Epithelial cell of proximal tubule (primary cell): ENCODE measurements at places on chromosomes 6 and 20.

DNA sequence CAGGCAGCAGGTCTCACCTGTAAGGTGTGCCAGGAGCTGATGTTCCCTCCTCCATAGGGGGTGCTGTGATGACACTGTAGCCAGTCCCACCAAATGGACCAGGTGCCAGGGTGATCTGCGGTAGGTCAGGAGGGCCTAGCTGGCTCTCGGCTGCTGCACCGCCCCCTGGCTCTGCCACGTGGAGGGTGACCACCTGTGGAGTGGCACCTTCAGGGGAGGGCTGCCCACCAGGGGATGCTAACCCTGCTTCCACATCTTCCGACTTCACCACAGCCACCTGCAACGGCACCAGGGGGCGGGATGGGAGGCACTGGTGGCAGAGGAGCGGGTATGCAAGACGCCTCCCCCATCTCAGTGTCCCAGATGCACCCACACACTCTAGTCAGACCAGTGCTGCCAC lies 18.3 kb downstream of the ZNF335 start:
- no peak for DNase-seq

- DNase-seq: no peak
Observed at GRCh38 chr6:148677594-148678476, 69.0 kb upstream of the UST start.

DNA sequence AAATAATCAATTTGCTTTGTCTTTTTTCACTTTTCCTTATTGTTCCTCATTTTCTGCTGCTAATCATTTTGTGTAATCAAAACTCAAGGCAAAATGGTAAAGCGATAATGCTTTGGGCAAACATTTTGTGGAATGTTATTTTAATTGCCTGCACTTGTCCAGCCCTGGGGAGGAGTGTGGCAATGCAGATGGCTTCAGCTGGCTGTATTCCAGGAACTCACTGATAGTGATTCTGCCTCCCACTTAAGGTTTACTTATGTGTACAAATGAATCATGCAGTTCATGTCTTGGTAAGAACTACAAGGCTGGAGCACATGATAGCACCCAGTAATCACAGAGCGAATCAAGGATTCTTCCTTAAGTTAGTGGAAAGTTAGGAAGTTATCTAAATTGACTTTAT lies 107.8 kb downstream of the COL19A1 start:
- peak; percentile 68 for DNase-seq

GRCh38 chr6:36600564-36601146 lies 6.5 kb downstream of the SRSF3 start:
- no peak for DNase-seq

DNA sequence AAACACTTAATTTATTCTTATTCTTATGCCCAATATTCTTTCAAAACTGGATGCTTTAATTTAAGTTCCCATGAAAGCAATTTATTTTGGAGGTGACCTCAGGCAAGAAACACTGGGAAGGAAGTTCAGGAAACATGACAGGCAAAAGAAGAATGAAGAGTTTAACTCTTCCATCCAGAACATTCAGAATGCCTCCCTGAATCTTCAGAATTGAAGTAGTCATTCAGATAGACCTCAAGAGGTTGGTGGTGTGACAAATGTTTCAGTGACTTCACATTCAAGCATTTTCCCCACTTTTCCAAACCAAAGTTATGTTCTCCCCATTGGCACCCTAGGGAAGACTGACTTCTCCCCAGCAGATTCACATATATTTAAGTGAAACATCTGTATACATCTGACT lies 110.5 kb downstream of the HAO1 start:
- DNase-seq: no peak

DNA sequence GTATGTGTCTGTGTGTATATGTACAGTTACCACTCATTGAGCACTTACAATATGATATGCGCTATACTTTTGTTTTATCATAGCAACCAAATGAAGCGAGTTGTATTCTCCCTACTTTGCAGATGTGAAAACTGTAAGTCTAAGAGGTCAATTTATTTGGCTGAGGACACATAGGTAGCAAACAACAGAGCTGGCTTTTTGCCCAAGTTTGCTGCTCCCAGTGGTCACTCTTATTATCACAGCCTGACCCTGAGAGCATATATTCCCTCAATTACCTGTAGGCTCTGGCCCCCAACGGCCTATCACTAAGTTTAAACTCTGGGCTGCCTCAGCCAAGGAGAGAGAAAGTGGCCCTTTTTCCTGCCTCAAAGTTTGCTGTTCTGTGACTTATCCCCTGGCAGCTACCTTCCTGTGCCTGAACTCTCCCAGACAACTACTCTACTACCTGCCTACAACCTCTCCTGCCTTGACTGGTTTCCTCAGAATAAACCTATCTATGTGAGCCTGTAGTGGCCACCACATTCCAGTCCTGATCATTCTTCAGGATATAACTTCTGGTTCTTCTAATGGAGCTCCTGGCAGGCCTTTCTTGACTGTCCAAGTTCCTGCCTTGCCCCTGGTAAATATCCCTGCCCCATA lies 221.8 kb downstream of the FRK start:
- no peak for DNase-seq

DNA sequence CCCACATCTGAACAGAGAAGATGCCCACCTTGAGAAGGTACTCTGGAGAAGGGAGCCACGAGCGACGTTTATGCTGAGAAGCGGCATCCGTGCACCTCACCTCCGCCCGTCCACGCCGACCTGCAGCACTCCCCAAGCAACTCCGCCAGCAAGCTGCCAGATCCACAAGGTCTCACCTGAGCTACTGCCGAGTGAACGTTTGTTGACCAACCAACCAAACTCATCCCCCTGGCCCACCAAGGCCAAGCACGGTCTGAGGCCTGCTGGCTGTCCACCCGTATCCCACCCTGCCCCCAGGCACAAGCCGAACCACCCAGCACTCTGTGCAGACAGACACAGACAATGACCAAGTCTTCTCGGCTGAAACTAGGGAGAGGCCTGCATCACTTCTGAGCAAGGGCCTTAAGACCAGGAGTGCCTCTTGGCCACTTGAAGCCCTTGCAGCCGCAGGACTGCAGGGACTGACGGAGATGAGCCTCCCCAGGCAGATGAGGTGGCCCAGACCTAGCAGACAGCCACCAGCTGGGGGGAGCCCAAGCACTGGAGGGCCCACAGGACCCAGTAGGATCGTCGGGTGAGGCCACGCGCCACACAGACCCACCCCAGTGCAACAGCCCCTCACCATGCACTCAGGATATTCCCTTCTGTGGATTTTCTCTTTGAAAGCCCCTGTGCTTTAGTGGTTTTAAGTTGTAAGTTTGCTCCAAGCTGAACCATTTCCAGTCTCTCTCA lies 12.1 kb downstream of the TAF4 start:
- no peak for DNase-seq

- no peak for DNase-seq
Observed at GRCh38 chr20:31644701-31645100, 7.0 kb downstream of the COX4I2 start.

DNA sequence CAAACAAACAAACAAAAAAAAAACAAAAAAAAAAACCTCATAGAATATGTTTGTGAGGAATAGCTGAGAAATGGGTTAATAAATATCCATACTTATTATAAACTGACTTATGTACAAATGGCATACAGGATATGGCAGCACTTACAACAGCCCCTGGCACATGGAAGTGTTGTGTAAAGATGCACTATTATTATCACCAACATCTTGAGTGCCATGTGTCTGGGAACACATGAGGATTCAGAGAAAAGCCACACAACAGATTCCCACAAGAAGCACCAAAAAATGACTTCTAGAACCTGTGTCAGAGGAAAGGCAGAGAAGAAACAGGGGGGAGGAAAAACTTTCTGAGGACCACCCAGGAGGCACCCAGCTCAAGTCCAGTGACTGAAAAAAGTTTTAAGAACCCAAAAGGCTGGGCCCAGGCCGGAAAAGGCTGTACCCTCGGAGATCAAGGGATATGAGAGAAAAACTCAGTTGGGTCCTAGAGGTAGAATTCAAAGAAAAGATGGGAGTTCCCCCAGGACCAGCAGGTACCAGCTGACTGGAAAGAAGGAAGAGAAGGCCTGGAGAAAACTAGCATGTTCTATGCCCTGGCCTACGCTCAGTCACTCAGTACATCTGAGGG lies 9.4 kb upstream of the TAF8 start:
- DNase-seq: no peak

- no peak for DNase-seq
Observed at GRCh38 chr6:167858086-167858591, 31.4 kb downstream of the AFDN start.

GRCh38 chr6:6495851-6496250 lies 92.7 kb upstream of the LY86 start:
- no peak for DNase-seq
